ENCODE measurements at places on chromosomes 5 and 9.

GRCh38 chr5:6525910-6526309 is 77.3 kb downstream of the UBE2QL1 start:
- DNase-seq, result peak; percentile 21

DNA sequence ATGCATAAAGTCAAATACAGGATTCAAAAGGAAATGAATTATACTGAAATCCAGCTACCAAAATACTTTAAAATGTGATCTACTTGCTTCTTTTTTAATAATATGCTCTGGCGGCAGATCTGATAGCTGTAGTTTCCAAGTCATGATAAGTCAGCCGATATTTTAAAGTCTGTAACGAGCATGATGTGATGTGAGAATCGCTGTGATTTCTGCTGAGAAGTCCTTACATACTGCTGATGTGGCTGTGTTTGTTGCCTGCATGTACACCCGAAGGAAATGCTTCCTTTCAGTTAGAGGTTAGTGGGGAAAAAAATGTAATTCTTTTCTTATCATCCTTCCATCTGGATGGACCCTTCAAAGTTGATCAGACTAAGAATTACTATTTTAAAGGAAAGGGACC is 4.8 kb upstream of the SEMA4D start:
- no peak for DNase-seq

GRCh38 chr5:101520417-101520816 is 617.3 kb upstream of the ST8SIA4 start:
- no peak for DNase-seq

GRCh38 chr5:172667786-172668593 is 26.9 kb downstream of the NEURL1B start:
- DNase-seq, result no peak

- DNase-seq, result no peak
Measured at GRCh38 chr5:9192266-9192665, 353.6 kb downstream of the SEMA5A start.

DNA sequence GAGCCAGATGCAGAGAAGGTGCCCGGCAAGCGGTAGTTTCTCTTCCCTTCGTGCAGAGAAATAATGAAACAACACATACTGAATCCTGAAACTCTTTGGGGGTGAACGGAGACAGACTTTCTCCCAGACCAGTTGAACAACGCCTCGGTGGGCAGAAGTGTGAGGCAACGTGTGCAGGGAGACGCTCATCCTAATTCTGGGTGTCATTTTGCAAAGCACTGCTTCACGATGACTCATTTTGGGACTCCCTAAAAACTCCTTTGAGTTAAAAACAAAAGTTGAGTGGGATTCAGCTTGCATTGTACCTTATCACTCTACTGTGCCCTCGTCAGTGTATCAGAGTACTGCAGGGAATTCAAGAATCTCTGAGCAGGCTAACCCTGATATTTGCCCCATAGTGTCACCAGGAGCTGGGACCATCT is 3.5 kb upstream of the NEK6 start:
- no peak for DNase-seq

DNA sequence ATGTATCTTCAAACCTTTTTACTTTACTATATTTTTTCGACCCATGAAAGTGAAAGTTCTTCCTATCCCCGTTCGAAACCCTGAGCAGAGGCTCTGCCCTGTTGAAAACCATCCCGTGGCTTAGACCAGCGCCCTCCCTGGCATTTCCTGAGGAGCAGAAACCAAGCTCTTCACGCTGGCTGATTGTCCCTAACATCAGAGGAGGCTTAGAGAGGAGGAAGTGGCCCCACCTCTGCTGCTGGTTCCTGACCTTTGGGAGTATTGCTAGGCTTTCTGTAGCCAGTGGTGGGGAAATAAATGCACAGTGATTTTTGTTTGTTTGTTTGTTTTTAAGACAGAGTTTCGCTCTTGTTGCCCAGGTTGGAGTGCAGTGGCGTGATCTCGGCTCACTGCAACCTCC is 4.2 kb upstream of the PTGES start:
- DNase-seq, result no peak

GRCh38 chr5:127564002-127564769 is 46.7 kb downstream of the PRRC1 start:
- peak; percentile 52 for DNase-seq

- DNase-seq, result no peak
Measured at GRCh38 chr9:4662989-4663792, 1.1 kb downstream of the PLPP6 start.

GRCh38 chr5:54908774-54909525 is 76.4 kb downstream of the ESM1 start:
- DNase-seq, result no peak

- no peak for DNase-seq
Measured at GRCh38 chr9:99296291-99296951, 74.3 kb downstream of the SEC61B start.

DNA sequence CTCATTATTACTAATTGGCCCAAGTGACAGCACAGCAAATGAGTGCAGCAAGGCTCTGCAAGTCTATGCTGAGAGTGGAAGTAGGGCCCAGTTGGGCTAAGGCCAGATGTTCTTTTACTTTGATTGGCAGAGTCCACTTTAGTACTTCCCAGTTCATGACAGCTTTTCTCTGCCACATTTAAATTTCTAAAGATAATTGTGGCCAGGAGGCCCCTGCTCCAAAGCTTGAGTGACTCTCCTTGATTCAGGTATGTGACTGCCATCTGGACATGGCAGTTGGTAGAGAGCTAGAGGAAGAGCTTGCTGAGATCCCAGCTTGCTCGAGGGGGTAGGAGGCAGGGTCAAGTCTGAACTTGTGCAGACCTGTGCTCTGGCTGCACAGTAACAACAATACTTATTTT is 154.1 kb downstream of the CARTPT start:
- DNase-seq, result no peak

GRCh38 chr5:128645581-128645980 is 107.5 kb upstream of the FBN2 start:
- DNase-seq, result no peak

DNA sequence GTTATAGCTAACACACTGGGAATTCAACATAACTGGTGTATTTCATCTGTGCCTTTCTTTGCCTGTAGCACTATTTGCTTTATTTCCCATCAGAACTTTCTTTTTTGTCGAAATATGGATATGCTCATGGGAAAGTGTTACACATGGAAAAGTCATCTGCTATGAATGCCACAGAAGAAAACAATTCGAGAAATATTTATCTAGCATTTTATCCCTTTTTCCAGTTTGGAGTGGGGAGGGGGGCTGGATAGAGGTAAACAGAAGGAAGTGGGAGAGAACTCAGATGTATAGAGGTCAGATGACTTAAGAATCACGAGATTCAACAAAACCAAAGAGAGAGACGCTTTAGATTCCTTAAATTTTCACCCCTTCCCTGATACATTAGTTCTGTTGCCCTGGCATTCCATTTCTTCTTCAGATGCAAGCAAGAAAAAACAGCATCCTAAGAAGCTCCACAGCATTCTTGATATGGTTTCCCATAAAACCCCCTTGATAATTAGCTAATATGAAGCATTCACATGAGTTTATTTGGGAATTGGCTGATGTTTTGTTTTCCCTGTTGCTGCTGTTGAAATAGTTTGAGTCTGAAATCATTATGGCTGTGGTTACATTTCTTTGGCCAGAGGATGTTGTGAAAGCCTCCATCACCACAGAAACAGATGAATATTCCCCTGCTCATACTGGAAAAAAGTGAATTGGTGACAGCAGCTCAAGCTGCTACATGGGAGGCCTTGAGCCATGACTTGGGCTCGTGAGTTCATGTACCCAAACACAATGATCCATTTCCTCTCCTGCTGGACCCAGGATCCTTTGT is 335.8 kb upstream of the DAB2 start:
- DNase-seq, result no peak

- no peak for DNase-seq
Measured at GRCh38 chr5:24385070-24385469, 259.7 kb downstream of the CDH10 start.

DNA sequence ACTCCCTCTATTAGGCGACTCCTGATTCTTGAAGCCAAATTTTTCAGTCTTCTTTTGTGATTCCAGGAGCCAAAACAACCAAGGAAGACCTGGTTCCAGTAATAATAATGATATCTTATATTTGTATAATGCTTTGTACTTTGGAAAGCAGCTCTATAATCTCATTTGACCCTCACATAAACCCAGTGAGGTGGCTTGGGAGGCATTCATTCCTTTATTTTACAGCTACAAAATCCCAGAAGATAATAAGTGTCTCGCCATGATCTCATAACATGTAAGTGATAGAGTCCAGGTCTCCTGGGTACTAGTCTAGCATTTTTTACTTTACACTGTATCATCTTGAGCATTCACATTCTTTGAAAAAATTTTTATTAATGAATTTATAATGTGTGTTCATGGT is 143.1 kb downstream of the ACTBL2 start:
- DNase-seq, result no peak

All from kidney capillary endothelial cell (primary cell).